H9 (cell line): ENCODE measurements at places on chromosomes 7 and 10. TPM values are rescaled to one million over a fixed set of nuclear protein-coding genes. Genes with fewer than 3 reads are reported as not detected.
A peak's percentile ranks its signal among the peaks of the same experiment; 100 is the strongest.

DNA sequence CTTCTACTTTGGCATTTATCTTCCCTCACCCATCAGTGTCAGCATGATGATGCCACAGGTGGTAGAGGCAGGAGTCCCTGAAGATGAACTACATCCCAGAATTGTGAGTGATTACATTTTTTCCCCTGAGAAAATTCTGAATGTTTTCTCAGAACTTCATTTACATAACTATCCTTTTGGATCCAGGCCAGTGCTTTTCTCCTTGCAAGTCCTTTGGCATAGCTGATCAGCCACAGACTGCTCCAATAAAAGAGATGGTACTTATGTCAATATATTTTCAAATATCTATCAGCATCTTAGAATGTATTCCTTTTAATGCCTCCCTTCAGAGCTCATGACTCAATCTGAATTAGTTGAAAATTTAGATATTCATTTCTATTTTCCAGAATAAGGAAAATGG is 135.5 kb downstream of the IQUB start:
- no peak for DNase-seq
- H3K27ac ChIP-seq = no peak overlapping the region
- no peaks in the 10 kb centered on the region for H3K36me3 ChIP-seq
- no peak overlapping the region for H3K4me3 ChIP-seq

- DNase-seq = peak; percentile 63
- no peaks in the 10 kb centered on the region for H3K27me3 ChIP-seq
- no peak overlapping the region; the same call in 2 of the 3 replicates for H3K4me3 ChIP-seq
- H3K4me1 ChIP-seq = no peaks in the 10 kb centered on the region; the same call in 1 of the 2 replicates
Observed at GRCh38 chr7:2863461-2864066, 19.5 kb upstream of the GNA12 start.

DNA sequence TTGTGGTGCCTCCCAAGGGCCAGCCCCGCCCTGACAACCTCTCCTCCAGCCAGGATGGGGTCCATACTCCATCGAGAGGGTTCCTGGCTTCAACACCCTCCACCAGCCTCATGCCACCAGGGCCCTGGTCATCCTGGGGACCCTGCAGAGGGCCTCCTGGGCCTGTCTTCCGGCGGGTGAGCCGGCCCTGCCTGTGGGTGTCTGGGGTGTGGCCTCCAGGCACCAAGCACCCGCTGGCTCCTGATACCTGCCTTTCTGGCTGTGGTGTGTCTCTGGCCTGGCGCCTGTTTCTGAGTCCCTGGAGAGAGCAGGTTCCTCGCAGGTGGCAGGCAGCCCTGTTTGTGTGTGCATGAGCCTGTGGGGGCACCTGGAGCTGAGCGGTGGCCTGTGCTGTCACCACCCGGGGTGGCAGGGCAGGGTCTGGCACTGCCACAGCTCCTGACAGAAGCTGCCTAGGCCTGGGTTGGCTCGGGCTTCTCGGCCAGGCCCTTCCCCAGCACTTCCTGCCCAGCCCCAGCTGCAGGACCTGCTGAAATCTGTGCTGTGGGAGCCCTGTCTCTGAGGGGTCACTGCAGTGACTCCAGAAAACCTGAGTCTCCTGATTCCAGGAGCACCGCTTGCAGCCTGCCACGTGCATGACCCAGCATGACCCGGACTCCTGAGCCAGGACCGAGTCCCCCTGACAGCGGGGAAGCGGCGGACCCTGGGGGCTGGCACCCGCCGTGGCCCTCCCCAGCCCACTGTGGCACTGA is 18.4 kb downstream of the ADAM8 start:
- no peaks in the 10 kb centered on the region for H3K36me3 ChIP-seq
- H3K27me3 ChIP-seq = no peaks in the 10 kb centered on the region; the same call in 1 of the 2 replicates
- H3K4me3 ChIP-seq = no peak overlapping the region
- H3K4me1 ChIP-seq = no peaks in the 10 kb centered on the region
- H3K27ac ChIP-seq = no peak overlapping the region

DNA sequence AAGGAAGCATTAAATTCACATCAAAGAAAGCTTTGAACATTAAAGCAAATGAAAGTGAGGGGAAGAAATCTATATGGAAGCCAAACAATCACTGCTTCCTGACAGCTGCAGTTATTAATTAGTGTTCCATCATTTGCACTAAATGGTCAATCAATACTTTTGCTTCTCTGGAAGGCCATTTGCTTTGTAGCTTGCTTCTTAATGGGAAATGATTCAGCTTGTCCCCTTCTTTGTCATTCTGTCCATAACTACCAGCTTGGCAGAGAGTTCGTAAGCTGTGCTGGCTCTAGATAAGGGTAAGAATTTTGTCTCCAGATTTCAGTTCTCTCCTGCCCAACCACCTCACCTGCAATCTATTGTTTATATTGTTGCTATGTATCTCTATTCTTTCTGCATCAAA is 596.6 kb downstream of the CNTNAP2 start:
- DNase-seq = no peak
- no peak overlapping the region for H3K4me3 ChIP-seq
- H3K27me3 ChIP-seq = no peaks in the 10 kb centered on the region
- H3K27ac ChIP-seq = no peak overlapping the region
- no peaks in the 10 kb centered on the region for H3K4me1 ChIP-seq

GRCh38 chr7:34523226-34523918 is 134.6 kb upstream of the NPSR1 start:
- H3K27ac ChIP-seq = no peak overlapping the region
- DNase-seq = no peak
- no peaks in the 10 kb centered on the region for H3K4me1 ChIP-seq
- H3K4me3 ChIP-seq = no peak overlapping the region

GRCh38 chr7:112018305-112019030 is 187.7 kb downstream of the DOCK4 start:
- no peak overlapping the region for H3K27ac ChIP-seq
- no peak overlapping the region for H3K4me3 ChIP-seq
- no peaks in the 10 kb centered on the region for H3K36me3 ChIP-seq
- no peak for DNase-seq
- H3K27me3 ChIP-seq = no peaks in the 10 kb centered on the region

DNA sequence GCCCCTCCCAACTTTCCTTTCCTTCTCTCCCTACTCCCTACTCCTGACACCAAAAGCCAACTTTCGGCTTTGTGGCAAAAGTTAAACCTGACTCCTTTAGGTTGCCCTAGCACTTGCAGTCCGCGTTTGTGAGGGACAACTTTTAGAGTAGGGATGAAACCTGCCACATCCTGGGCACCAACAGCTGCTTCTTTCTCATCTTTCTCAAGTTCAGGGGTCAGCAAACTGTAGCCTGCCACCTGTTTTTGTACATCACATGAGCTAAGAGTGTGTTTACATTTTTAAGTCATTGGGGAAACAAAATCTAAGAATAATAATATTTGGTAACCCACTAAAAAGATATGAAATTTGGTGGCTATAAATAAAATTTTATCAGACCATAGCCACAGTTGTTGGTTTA is 660.6 kb downstream of the KCNMA1 start:
- no peaks in the 10 kb centered on the region for H3K36me3 ChIP-seq
- H3K27me3 ChIP-seq = no peaks in the 10 kb centered on the region
- H3K27ac ChIP-seq = no peak overlapping the region

SLIT1 gene
- 0.46 and 0.57 TPM in 2 replicates for total RNA-seq
